AML-193 (cell line): ENCODE measurements at places on chromosomes 6 and 20.
A peak's percentile ranks its signal among the peaks of the same experiment; 100 is the strongest.

DNA sequence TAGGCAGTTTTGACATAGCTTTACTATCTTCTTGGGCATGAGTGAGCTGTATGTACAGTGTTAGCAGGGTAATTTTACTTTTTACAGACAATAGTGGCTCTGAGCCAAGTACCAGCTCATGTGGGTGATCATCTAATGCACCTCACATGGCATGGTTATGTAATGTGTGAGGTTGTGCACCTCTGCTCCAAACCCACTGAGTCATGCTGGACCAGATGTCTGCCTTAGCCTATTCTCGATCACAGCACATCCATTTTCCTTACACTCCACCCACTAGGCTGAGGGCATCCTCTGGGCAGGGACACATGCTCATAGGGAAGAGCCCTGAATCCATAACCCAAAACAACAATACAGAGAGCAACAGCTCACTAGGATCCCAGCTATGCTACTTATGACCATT lies 71.6 kb upstream of the FBXL4 start:
- no peak for DNase-seq

GRCh38 chr6:67640484-67640883 lies 994.6 kb upstream of the ADGRB3 start:
- no peak for DNase-seq

GRCh38 chr20:38982291-38982690 lies 20.1 kb downstream of the DHX35 start:
- DNase-seq, result no peak

DNA sequence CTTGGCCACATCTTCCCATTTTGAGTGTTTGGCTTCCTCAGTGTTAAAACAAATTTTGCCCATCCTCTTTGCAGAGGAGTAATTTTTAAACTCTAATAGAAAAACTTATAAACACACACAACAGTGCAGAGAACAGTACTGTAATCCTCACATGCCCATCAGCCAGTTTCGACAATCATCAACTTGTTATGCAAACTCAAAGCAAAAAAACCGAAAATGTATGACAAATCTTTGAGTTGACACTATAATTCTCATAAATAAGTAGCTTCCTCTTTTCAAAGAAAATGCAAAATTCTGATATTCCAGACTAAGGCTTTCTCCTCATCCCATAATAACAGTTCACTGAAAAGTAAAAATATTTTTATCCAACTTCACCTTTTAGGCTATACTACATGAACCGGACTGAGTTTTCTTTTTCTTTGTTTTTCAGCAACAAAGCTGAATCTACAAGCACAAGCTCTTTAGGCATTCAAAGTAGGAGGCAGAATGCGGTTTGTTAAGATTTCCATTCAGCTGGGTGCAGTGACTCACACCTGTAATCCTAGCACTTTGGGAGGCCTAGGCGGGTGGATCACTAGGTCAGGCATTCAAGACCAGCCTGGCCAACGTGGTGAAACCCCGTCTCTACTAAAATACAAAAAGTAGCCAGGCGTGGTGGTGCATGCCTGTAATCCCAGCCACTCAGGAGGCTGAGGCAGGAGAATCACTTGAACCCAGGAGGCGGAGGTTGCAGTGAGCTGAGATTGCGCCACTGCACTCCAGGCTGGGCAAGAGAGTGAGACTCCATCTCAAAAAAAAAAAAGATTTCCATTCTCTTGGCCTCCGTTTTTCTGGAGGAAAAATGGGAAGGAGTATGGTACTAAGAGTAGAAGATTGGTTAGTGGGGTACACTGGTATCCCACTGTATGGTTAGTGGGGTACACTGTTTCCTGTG lies 74.8 kb downstream of the GCNT2 start:
- peak; percentile 83 for DNase-seq
